ENCODE measurements at places on chromosomes 7 and 10.

- no peak for DNase-seq
Observed at GRCh38 chr10:60778971-60779796, 906 bp downstream of the CDK1 start.

DNA sequence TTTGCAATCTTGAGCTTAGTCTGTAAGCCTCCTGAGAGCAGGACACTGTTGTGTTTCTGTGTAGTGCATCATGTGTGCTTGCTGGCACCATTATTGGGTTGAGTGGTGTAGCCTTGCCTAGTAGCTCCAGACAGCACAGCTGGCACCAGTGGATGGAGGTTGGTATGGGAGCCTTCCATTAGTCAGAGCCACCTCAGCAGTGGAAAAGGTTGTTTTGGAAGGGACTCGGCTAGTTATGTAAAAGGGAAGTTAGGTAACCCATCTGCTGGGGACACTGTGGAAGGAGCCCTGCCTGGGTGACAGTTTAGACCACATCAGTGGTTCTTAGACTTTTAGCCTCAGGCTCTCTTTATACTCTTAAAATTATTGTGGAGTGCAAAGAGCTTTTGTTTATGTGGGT is 16.3 kb downstream of the MINDY4 start:
- DNase-seq = no peak

DNA sequence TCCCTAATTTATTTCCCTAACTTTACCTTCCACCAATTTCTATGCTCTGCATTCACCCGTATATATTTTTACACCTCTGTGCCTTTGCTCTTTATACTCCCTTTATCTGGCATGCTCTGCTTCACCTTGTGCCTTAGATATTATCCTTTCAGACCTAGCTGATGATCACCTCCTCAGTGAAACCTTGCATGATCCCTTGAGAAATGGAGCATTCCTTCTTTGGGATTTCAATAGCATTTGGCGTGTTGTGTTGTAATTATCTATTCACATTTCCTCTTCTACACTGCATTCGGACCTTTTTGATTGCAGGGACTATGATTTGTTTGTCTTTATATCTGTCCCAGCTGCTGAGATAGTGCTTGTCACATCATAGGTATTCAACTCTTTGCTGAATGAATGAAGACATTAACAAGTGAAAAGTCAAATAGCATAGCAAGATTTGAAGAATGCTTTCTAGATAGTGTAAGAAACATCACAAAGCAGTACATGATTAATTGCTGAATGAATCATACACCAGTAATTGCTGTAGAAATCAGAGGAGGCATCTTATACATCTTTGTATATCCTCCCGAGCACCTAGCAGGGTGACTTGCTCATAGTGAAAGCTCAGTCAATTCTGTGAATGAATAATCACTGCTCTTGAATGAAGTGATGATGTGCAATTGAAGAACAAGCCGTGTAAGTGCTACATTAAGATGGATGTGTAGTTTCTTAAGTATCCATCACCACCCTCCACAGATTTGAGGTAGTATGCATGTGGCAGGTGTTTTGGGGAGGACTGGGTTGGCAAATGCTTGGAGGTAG is 2.0 kb upstream of the TM9SF3 start:
- no peak for DNase-seq

DNA sequence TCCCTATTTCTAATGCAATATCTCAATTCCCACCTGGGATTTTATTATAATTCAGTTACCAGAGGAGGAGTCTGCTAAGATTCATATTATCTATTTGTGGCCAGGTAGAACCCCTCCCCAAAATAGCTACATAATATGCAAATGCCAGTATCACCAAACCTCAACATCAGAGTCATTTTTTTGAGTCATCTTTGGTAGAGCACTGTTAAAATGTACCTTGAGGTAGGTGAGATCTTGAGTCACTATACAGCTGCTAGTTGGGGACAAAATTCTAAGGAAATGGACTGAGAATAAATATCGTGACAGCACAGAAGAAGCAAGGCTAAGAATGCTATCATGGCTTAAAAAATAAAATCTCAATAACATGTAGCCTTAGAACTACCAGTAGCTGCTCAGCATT is 4.7 kb upstream of the CRYGN start:
- DNase-seq = no peak

DNA sequence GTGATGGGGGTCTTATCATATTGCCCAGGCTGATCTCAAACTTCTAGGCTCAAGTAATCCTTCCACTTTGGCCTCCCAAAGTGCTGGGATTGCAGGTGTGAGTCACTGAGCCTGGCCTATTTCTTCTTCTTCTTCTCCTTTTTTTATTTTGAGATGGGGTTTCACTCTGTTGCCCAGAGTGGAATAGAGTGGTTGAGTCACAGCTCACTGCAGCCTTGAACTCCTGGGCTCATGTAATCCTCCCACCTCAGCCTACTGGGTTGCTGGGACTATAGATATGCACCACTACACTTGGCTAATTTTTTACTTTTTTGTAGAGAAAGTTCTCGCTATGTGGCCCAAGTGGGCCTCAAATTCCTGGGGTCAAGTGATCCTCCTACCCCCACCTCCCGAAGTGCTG is 124.3 kb downstream of the SKIDA1 start:
- no peak for DNase-seq

- no peak for DNase-seq
Observed at GRCh38 chr7:112282476-112283188, 76.1 kb downstream of the ZNF277 start.

DNA sequence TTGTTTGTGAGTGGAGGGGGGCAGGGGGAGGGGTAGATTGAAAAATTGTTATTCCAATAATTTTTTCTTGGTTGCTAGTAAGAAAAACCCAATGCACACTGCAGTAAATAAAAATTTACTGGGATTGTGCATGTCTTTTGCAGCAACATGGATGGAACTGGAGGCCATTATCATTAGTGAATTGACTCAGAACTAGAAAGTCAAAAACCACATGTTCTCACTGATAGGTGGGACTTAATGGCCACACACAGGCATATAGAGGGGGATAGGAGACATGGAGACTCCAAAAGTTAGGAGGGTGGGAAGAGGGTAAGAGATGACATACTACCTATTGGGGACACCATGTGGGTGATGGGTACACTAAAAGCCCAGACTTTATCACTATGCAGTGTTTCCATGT is 67.2 kb downstream of the BUB3 start:
- no peak for DNase-seq

DNA sequence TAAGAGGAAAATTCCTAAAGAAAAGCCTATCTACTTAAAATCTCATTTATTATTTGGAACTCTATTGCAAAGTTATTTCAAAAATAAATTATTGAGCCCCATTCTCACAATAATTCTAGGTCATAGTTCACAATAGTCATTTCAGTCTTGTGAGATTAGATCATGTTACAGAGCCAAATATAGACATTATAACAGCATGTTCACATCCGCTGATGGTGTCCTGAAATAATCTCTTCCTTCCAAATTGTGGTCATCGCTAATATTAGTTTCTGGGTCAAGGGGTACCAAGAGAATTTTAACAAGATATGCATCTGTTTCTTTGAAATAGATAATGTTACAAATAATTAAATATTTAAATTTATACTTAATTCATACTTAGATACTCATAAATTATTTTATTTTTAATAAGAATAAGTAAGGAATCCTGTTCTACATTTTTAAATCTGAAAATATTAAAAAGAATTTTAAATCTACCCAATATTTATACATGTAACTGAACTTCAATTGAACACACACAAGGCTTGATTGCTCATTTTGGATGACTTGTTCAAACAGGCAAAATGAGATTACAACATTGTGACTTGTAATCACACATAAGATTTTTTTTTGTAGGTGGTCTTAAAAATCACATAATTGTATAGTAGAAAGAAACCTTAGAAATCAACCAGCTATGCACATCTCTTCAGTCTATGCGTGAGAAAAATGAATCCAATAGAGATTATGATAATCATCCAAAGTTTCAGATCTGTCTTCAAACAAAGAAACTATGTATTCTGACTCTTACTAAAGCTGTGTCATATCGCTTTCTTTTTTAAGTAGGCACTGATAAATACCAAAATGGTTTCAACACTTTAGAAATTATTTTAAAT is 13.1 kb downstream of the GNAT3 start:
- no peak for DNase-seq

DNA sequence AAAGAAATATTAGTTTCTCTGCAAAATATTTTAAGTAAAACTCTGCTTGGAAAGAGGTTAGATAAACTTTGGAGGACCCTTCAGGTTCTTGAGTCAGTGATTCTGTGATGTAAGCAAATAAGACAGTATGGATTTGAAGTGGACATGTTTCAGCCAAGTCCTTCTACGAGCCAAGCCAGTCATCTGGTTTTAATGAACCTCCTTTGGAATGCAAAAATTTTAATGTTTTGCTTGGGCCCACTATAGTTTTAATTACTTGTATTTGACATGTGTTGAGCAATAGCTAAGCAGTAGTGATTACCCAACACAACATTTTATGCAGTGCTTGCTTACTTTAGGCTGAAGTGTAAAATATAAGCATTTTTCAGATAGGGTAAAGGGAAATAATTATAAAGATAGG is 296.3 kb upstream of the SEMA3D start:
- no peak for DNase-seq

GRCh38 chr7:4766666-4767519 is 8.5 kb upstream of the AP5Z1 start:
- no peak for DNase-seq

DNA sequence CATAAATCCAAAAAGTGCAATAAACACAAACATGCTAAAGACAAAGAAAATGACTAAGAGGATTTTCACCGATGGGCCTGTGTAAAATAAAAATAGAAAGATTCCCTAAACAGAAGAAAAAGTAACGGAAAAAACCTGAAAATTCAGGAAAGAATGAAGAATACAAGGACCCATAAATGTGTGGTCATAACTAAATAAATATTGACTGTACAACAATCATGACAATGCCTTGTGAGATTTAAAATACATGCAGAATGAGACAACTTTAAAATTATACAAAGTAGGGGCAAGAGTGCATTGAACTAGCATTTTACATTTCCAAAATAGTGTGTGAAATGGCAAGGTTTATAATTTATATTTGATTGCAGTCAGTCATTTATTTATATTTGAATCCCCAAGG is 409.1 kb upstream of the ANKRD30A start:
- no peak for DNase-seq

- DNase-seq = no peak
Observed at GRCh38 chr7:153103202-153103601, 343.6 kb downstream of the ACTR3B start.

DNA sequence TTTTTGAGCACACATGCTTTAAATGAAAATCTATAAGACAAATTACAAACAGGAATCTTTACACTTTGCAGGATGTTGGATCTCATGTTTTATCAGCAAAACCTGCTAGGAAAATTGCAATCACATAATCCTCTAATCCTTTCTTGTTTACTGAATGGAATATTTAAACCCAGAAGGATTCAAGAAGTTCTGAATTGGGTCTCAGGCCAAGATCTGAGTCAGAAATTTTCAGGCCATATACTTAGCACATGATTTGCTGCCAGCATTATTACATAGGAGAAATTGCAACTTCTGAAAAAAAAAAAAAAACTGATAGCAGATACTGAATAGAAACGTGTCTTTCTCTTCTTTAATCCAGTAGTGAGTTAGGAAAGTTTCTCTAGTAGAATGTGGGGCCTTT is 1005.3 kb upstream of the POT1 start:
- no peak for DNase-seq

- no peak for DNase-seq
Observed at GRCh38 chr7:34043461-34044305, 138.3 kb downstream of the BMPER start.

Measured in activated T-cell treated with anti-CD3 and anti-CD28 coated beads, Interleukin-2, amount 50 U/mL, for 4 hours (primary cell).